ENCODE measurements at places on chromosomes 11 and 22. TPM values are rescaled to one million over a fixed set of nuclear protein-coding genes. Genes with fewer than 3 reads are reported as not detected.

The CNTN5 gene
- total RNA-seq = 0.15 TPM

The YPEL4 gene
- not detected for total RNA-seq

The AGBL2 gene
- 1.7 TPM for total RNA-seq

The GPR83 gene
- total RNA-seq = 0.31 TPM

The MRPL48 gene
- 21.7 TPM for total RNA-seq

The CTSW gene
- not detected for total RNA-seq

The LIF gene
- total RNA-seq = 0.23 TPM

The SLC22A8 gene
- total RNA-seq = not detected

The PGM2L1 gene
- 51.3 TPM for total RNA-seq

The IL18BP gene
- 17.7 TPM for total RNA-seq

Measured in endothelial cell (in vitro differentiated cells).